ENCODE measurements at places on chromosomes 7 and 10. TPM values are rescaled to one million over a fixed set of nuclear protein-coding genes. Genes with fewer than 3 reads are reported as not detected.

GRCh38 chr10:2929480-2930258 lies 137.7 kb upstream of the PFKP start:
- ATAC-seq, result no peak

- ATAC-seq, result no peak
Measured at GRCh38 chr10:44259090-44259874, 125.6 kb downstream of the CXCL12 start.

- no peak for ATAC-seq
Measured at GRCh38 chr7:156493942-156494341, 146.6 kb upstream of the RNF32 start.

DNA sequence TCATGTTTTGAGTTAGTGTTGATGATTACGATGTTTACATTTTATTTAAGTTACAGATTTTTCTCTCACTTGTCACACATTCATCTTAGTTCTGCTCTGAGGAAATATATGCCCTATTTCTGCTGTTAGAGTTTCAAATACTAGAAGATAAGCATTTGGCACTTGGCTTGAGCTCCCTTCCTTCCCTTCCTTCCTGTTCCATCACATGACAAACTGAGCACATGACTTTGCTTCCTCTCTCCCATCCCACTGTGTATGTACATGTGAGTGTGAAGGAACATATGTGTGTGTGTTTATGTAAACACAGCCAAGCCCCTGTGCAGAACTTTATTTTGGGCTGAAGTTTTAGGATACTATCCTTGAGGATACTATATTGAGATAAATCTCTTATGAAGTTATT lies 795.9 kb upstream of the IGFBP3 start:
- ATAC-seq, result no peak

- ATAC-seq, result no peak
Measured at GRCh38 chr10:118531105-118531852, 64.2 kb downstream of the PRLHR start.

- ATAC-seq, result no peak
Measured at GRCh38 chr7:999941-1000935, 17.3 kb downstream of the CYP2W1 start.

GRCh38 chr10:27153329-27153728 lies 855 bp downstream of the YME1L1 start:
- ATAC-seq, result no peak

GRCh38 chr7:38413784-38414183 lies 140.3 kb upstream of the TARP start:
- ATAC-seq, result no peak

GRCh38 chr10:79094412-79095175 lies 25.8 kb downstream of the ZMIZ1 start:
- ATAC-seq, result no peak

DNA sequence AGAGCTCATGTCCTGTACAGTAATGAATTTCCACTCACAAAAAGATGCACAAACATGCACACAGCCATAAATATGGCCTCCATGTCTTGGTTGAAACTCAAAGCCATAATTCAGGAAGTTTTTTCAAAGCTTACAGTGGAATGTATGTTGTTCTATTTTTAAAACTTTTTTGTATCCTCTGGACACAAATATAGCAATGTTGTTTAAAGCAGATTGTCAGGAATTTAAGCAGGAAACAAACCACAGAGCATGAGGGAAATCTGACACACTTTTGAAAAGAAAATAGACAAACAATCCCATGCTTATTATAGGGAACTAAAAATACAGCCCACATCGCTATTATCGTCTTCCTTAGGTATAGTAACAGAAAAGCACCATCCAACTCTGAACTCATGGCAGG lies 21.5 kb downstream of the LRRN3 start:
- no peak for ATAC-seq

DNA sequence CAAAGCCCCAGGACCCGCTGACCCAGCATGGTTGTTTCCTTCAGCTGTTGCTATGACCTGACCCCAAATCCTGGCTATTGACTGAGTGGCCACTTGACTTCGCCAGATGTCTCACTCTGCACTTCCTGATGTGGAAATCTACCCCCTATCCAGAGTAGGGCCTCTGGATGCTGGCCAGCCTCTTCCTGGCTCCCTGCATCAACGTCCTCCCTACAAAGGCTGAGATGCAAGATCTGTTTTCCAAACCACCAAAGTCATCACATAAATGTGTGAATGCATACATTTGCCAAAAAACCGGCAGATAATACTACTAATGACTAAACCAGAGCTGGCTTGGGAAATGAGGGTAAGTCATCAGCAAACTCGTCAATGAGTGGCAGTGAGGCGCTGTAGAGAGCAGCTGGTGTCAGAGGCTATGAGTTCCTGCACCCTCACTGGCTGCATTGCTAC lies 70.4 kb downstream of the PYROXD2 start:
- ATAC-seq, result peak; percentile 25

GRCh38 chr10:112820320-112820719 lies 129.7 kb upstream of the TCF7L2 start:
- no peak for ATAC-seq

- peak; percentile 36 for ATAC-seq
Measured at GRCh38 chr7:101169838-101170551, 4.6 kb upstream of the VGF start.

- ATAC-seq, result no peak
Measured at GRCh38 chr7:106480161-106480579, 180.8 kb downstream of the CCDC71L start.

The MINDY4 gene
- 2.4 TPM for total RNA-seq

The GAD2 gene
- total RNA-seq, result not detected

- no peak for ATAC-seq
Measured at GRCh38 chr7:35681231-35682029, 13.5 kb downstream of the HERPUD2 start.

Data from esophagus mucosa (tissue), 1 donor.